ENCODE measurements at places on chromosomes 1 and 21.

DNA sequence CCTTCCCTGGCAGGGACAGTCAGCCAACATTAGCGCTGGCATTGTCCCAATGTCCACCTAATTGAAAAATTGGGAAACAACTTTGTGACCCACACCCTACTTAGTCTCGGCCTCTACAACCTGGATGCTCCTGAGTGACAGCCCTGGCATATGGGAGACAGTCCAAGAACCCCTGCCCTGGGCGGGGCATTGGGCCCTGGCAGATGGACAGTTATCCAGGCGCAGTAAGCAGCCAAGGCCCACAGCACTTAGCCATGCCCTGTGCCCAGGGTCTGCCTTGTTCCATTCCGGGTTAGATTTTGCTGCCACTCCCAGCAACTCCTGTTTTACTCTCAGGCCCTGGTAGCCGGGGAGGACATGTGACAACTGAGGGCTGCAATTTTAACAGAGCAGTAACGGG is 50.3 kb downstream of the NFASC start:
- no peak for DNase-seq

- DNase-seq = peak; percentile 38
Observed at GRCh38 chr1:39525366-39526165, 34.1 kb downstream of the BMP8A start.

DNA sequence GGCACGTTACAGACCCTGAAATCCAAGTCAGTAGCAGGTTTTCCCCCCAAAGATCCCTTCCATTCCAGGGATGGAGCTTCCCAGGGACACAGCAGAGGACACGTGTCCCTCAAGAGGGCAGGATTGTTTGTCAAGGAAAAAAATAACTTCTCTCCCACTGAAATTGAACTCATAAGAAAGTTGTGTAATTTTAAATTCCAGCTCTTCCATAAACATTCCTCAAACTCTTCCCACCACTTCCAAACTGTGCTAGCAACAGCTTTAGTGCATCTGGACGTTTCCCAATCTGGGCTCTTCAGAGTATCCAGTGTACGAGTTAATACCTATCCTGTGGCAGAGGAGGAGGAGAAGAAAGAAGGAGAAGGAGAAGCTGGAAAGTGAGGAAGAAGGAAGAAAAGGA is 79.6 kb downstream of the PSMG1 start:
- no peak for DNase-seq

GRCh38 chr1:87226341-87226760 is 102.3 kb upstream of the LMO4 start:
- no peak for DNase-seq

DNA sequence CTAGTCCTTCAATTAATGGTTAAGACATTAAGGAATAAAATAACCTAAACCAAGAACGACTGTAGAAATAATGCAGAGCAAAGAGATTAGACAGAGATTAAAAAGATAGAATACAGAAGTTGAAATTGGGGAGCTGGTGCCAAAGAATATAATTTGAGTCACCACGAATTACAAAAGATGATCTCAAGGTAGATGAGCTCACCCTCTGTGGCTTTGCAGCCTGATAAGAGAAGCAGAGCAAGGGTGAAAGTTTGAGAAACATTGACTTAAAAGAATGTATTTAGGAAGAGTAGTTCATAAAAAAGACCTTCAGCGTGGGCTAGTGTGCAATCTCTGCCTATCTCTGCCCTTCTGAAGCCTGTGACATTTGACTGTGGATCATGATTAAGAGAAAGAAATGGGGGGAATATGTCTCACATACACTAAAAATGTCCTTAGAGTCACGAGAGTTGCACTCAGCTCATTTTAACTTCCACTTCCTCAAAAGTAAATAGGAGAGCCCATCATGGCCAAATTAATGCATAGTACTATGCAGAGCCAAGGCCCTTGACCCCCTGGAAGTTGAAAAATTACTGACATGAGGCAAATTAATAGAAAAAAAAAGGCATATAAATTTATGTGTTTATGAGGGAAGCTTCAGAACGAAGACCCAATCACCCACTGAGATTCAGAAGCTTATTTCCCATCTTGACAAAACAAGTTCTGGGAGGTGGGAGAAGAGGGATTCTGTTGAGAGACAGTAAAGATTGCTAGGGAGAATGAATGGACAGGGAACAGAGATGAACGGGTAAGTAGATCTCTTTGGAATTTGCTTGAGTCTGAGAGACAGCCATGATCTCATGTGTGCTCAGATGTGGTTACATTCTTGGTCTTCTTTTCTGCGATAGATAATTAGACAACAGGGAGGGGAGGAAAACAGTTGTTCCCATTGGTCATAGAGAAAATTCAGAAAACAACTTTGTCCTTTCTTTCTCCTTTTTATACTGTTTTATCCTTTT is 395.4 kb upstream of the LRRC7 start:
- no peak for DNase-seq

DNA sequence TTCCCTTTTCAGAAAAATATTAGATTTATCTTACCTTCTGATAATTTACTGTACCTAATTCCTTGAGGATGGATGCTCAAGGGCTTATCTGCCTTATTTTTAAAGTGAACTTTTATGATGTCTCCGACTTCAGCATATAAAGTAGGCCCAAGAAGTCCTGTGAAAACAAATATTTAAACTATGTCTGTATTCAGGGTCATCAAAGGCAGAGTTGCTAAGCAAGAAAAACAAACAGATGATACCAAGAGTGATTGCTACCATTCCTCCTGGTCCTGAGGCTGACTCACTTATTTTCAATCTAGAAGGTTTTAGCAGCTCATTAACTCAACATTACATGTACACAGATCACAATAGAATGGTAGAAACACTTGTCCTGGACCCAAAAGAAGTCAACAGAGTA is 14.1 kb downstream of the F5 start:
- DNase-seq = no peak

DNA sequence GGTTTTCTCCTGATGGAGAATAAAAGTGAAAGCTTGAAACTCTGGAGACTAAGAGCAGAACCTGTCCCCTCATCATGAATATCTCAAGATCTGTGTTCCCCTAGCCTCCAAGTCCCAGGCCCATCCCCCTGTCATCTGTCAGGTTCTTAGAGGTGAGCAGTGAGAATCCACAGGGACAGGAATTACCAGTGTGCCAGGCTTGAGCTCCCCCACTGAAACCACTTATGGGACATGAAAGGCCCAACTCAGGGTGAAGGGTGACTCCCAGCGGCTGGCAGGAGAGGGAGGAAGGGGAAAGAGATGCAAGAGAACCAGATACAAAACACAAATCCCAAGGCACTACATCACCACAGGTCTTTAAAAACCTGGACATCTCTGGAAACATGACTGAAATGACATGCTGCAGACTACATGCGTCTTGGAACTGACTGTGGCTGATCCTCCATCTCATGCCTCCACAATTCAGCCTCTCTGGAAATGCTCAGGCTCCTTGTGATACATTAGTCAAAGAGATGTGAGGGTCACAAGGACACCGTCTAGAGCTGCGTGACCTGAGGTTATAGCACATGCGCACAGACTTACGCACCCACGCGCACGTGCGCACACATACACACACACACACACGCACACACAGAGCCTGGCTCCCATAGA is 6.8 kb upstream of the LY9 start:
- DNase-seq = no peak

Measured in CD8-positive, alpha-beta T cell (primary cell).